ENCODE measurements at places on chromosomes 5 and 9.
A peak's percentile ranks its signal among the peaks of the same experiment; 100 is the strongest.

DNA sequence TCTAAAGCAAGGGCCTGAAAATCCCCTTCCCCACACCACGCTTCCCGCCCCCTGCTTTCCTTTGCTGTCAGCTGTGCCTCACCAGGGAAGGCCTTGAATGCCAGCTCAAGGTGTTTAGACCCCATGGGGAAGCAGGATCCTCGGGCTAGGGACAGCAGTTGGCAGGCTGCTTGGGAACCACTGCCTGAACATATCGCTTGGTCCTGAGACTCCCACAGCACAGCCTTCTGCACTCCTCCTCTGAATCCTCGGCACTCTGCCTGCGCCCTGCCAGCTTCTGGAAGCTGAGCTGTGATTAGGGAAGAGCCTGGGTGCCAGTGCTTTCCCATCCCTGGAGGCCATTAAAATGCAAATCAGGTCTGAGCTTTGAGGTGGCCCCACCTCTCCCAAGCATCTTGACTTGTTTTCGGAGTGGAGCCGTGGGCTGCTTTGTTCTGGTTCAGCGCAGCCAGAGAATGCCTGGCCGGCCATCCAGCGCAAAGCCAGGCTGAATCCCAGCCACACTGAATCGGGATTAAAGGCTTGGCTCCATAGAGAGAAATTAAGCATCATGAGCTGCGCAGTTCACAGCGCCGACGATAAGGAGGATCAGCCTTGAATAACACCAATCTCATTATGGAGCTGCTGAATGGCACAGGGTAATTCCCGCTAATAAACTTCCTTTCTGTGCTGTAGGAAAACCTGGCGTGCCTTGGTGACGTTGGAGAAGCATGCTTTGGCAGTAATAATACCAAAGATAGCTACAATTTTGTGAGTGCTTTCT is 40.0 kb downstream of the AMBP start:
- DNase-seq, result no peak

DNA sequence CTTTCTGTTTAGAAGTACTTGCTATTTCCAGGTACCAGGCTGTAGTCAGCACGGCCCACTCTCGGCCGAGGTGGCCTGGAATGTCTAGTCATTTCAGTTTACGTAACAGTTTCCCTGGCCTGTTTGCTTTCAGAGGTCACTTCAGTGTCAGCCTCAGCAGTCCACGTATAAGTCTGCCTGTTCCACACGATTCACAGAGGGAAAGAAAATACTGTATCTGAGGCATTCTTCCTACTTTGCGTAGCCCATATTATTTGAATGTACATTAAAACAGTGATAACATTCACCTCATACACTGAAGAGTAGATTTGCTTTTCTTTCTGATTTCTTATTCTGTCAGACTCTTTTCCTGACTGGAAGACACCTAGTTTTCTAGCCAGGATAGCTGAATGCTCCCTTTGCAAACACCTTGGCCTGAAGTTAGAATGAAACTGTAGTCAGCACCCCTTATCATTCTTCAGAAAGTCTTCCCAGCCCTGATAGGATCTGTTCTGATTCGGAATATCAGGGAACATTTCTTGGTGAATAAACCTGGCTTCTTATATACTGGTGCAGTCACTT is 140.9 kb downstream of the AOPEP start:
- DNase-seq, result no peak

GRCh38 chr9:111148052-111149017 is 110.1 kb upstream of the LPAR1 start:
- DNase-seq, result peak; percentile 42

DNA sequence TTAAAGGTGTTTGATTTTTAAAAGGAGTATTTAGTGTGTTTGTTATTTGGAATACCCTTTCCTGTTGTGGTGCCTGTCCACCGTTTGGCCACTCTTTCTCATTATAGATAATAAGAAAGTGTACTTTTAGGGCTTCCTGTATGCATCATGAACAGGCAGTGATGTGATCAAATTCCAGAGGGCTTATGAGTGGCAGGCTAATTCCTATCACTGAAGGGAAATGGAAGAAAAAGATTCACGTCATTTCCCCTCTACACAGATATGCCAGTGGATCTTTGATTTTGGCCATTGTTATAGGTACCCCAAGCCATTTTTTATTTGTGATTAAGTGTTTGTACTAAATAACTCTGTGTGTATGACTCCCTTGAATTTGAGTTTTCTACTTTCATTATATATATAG is 37.1 kb downstream of the RPS6 start:
- DNase-seq, result no peak

GRCh38 chr5:64603676-64604075 is 86.6 kb upstream of the SHISAL2B start:
- no peak for DNase-seq

Measured in skin of body (tissue), 3 donors.